ENCODE measurements at places on chromosomes 3 and 15. TPM values are rescaled to one million over a fixed set of nuclear protein-coding genes. Genes with fewer than 3 reads are reported as not detected.

BLM gene
- total RNA-seq, result 10.5 TPM

TRH gene
- total RNA-seq, result not detected

UBE2E2 gene
- 17.9 TPM for total RNA-seq

TGM5 gene
- total RNA-seq, result not detected

SAMD7 gene
- not detected for total RNA-seq

- no peak for DNase-seq
Measured at GRCh38 chr3:194279101-194279500, 72.0 kb downstream of the CPN2 start.

- DNase-seq, result no peak
Measured at GRCh38 chr3:163919154-163919553, 1159.1 kb downstream of the SI start.

GRCh38 chr3:73669260-73669659, 44.5 kb upstream of the PDZRN3 start:
- no peak for DNase-seq

- peak; percentile 7 for DNase-seq
Measured at GRCh38 chr3:148036331-148036876, 627.2 kb downstream of the ZIC1 start.

DNA sequence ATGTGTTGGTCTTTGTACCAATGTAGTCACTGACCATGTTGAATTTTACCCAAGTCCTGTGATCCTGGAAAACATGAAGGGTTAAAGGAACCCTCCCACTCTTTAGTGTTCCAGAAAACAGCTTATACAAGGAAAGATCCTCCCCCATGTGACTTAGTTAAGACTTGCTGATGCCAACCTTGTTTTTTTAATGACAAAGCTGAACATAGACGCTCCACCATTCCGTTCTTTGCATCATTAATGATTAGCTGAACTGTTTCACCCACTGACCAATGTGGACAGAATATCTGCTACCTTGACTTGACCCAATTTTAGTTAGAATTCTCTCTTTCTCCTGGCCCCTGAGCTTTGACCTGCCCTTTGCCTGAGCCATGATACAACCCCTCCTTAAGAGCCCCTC, 3.5 kb upstream of the WDR72 start:
- no peak for DNase-seq

DNA sequence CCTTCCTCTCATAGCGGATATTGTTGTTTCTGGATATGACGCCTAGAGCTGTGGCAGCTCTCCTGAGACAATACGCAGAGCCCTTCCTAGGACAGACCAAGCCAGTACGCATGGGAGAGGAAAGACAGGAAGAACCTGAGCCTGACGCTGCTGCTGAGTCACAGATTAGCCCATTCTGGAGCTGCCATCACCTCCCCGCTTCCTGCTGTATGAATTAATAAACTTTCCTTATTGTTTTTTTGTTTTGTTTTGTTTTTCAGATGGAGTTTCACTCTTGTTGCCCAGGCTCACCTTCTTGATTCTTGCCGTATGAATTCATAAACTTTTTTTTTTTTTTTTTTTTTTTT, 67.0 kb downstream of the PPCDC start:
- no peak for DNase-seq

All from stomach (tissue), 19 donors.